ENCODE measurements at places on chromosomes 7 and 10. TPM values are rescaled to one million over a fixed set of nuclear protein-coding genes. Genes with fewer than 3 reads are reported as not detected.

METTL27 gene
- total RNA-seq = 0.41 TPM

CDC14C gene
- total RNA-seq = not detected

SKIDA1 gene
- 11.0 TPM for total RNA-seq

SSMEM1 gene
- total RNA-seq = not detected

PRF1 gene
- not detected for total RNA-seq

TEX47 gene
- not detected for total RNA-seq

DNA sequence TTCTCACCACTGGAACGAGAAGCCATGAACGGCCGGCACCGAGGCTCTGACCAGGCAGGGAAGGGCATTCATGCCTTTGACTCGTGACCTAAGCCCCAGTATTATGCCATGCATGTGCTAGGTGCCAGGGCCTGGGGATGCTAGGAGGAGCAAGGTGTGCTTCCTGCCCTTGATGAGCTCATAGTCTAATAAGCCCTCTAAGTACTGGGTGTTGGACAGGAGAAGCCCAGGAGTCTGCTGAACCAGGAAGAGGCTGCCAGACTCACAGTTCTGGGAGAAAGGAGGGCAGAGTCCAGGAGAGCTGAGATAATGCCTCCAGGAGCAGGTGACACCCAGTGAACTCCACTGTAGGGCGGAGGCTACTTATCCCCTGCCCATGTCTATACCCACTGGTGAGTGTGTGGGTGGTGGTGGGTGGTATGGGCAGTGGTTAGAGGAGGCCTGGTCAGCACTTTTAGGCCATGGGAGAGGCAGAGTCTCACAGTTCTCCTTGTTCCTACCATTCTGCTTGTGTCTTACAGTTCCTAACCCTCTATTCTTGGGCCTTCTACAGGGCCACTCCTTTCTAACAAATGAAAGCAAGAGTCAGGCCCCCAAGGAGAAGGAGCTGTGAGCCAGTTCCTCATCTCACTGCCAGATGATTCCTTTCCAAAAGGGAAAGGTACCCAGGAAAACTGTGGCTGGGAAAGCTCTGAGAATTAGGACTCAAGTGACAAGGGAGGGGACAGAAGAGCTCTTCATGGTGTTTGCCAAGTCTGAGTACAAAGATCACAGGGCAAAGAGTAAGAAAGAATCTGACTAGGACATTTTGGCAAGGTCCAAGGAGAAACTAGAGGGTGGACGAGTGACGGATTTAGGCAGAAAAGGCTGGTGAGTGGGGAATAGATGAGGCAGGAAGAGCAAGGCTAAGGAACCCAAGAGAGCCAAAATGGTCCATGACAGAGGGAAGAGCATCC is 3.6 kb upstream of the MXI1 start:
- DNase-seq = no peak

- DNase-seq = no peak
Measured at GRCh38 chr10:50636618-50637579, 13.1 kb upstream of the SGMS1 start.

DNA sequence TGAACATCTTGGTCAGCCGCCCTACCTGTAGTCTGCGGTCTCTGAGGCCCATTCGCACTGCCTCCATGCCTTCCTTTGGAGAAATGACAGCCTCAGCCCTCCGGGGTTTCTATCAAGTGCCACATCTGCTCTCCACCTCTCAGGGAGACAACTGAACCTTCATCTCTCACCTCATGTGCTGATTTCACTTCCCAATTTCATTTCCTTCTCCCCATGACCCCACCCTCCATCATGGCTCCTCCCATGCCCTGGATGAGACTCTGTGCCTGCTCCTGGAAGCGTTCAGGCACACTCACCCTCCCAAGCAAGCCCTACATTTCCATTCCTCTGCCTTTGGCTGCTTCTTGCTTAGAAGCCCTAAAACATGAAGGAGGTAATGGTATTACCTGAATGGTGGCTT is 7.8 kb upstream of the SCD start:
- DNase-seq = no peak

GRCh38 chr7:136530831-136531230 is 337.6 kb upstream of the CHRM2 start:
- DNase-seq = no peak

DNA sequence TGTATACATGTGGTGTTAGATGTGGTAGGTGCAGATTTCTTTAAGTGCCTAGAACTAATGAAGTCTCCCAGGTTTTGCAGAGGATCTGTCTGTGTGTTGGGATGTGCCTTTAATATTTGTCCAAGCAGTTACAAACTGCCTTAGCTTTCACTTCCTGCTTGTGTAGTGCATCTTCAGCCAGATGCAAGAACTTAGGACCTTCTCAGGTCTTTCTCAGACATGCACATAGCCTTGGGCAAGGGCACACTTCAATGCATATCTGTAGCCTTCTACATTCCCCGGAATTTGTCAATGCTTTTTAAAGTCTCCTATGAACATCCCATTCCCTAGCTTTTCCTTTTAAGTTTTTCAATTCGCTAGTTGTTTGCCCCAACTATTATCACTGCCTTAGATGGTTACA is 47.2 kb upstream of the SLC39A12 start:
- no peak for DNase-seq

GRCh38 chr7:123131961-123132360 is 67.8 kb downstream of the SLC13A1 start:
- no peak for DNase-seq

DNA sequence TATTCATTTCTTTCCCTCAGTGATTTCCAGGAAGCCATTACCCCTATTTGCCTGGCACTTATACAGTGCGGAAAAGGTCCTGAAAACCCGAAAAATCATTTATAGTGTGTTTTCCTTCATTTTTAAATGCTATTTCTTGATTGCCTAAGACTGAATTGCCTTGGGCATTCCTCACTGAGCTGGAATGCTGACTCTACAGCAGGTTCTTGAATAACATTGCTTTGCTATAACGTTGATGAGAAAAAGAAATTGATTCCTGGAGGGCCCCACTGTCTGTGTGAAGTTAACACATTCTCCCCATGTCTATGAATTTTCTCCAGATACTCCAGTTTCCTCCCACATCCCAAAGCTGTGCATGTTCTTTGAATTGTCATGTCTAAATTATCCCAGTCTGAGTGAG is 308.5 kb downstream of the EXOC4 start:
- no peak for DNase-seq

DNA sequence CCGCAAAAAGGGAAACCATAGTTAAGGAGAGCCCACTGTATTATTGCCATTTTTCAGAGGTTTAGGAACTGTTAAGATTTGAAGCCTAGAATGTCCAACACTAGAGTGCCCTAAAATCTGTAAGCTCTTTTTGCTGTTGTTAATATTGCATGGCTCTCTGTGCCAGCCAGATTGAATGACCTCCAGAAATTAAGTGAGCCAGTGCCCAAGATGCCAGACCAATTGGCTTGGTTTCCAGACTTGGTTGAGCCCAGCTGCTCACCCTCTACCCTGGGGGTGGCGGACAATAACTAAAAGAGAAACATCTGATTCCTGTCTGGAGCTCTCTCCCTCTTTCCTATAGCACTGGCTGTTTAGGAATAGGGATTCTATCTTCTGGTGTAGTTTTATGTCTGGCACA is 340.1 kb downstream of the PHF14 start:
- no peak for DNase-seq

- DNase-seq = no peak
Measured at GRCh38 chr7:150620061-150620460, 12.1 kb downstream of the GIMAP6 start.

DNA sequence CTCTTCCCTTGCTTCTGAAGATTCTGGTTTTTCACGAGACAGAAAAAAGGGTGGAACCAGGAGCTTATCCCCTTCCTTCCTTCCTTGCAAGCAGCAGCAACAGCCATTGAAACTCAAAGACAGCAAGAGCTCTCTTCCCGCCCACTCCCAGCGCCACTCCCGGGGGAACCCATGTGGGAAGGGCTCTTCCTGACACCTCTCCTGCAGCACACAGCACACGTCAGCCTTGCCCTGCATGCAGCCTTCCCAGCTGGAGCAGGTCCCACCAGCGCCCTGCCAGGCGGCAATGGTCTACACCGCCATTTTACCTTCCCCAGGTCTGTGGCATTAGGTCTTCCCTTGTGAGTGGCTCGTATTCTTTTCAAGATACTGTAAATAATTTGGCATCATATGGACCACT is 161.8 kb downstream of the MGMT start:
- no peak for DNase-seq

DNA sequence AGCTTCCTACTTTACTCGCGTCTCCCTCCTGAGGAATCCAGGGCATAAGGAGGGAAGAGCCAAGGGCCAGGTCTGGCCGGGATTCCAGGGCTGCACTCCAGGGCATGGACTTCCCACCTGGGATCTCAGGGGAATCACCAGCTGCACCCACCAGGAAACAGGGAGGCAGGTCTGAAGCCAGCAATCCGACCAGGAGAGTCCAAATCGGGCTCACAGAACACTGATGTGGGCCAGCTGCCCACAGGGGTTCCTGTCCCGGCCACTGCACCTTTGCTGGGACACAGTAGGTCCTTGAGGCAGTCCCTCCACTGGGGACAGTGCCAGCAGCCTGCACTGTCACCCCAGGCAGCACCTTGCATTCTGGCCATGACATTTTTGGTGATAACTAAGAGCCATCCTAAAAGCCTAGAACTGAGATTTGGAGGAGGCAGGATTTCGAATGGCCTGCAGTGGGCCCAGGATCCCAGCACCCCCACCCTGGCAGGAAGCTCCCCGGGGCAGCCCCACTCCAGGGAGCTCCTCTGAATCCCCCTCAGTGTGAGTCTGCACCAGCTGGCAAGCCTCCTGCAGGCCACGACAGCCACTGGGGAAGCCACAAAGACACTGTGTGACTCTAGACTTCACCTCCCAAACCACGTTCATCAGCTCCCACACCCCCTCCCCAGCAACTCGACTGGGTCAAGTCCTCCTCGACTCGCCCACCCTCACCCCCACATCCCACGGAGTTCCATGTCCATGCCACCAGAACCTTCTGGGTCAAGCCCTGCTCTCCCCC is 71.5 kb upstream of the PPP2R2D start:
- DNase-seq = no peak

GRCh38 chr10:72709041-72709440 is 17.1 kb downstream of the MCU start:
- no peak for DNase-seq

GRCh38 chr10:85926986-85927385 is 439.6 kb downstream of the GRID1 start:
- no peak for DNase-seq

GRCh38 chr10:134247-135131 is 766 bp upstream of the ZMYND11 start:
- peak; percentile 49 for DNase-seq

DNA sequence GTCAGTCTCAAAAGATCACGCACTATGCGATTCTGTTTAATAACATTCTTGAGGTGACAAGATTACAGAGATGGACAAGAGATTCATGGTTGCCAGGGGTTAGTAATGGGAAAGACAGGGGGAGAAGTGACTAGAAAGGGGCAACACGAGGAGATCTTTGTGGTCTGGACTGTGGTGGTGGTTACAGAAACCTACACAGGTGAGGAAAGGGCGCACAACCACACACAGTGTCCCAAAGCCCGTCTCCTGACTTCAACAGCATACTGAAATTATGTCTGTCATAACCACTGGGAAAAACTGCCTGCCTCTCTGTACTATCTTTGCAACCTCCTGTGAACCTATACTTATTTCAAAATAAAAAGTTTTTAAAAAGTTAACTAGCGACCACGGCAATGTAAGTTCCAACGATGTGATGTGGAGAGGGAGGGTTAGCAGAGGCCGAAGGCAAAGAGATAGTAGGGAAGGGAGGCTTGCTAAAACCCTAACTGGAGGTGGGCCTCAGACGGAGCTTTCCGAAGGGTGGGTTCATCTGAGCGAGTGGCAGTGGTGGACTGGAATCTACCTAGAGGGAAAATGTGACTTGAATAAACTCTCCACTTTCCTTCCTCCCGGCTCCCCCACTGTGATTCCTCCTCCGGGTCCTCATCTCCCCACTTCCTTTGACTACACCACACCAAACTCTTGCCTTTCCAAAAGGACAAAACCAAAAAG is 43.7 kb downstream of the GNA12 start:
- DNase-seq = no peak

DNA sequence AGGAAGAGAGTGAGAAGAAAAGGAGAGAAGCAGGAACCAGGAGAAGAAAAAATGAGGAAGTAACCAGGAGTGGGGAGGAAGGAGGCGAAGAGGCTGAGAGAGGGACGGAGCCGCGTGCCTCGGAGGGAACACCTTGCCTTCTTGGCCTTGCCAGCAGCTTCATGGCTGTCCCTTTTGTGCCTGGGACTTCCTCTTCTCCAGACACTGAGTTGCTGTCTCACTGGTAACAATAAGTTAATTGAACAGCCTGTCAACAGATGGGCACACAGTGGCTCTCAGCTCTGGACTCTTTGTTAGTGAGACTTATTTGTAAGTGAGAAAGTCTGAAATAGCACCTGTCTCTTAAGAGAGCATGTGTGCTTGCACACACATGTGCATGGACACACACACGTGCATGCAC is 83.2 kb downstream of the GATA3 start:
- no peak for DNase-seq

- no peak for DNase-seq
Measured at GRCh38 chr7:106372595-106373318, 88.0 kb upstream of the NAMPT start.

DNA sequence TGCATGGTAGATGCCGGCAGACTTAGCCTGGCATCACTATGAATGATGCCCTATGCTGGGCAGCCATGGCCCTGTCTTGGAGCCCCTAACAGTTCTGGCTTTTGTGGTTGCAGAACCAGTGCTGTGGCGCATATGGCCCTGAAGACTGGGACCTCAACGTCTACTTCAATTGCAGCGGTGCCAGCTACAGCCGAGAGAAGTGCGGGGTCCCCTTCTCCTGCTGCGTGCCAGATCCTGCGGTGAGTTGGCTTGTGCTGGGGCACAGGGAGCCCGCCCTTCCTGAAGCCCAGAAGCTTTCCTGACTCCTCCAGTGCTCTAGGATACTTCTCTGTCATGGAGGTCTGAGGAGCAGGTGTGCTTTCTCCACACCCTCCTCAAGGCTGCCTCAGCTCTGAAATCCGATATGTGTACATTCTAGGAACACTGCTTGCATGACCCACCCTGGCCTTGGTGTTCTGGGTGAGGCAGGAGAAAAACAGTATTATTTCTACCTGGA is 25.6 kb upstream of the SH2D4B start:
- DNase-seq = no peak

- DNase-seq = no peak
Measured at GRCh38 chr7:54116956-54117355, 425.2 kb upstream of the VSTM2A start.

GRCh38 chr10:99435986-99436638 is 5.7 kb upstream of the GOT1 start:
- DNase-seq = no peak

Data from frontal cortex (tissue), 4 donors.